ENCODE measurements at places on chromosomes 2 and 18.

DNA sequence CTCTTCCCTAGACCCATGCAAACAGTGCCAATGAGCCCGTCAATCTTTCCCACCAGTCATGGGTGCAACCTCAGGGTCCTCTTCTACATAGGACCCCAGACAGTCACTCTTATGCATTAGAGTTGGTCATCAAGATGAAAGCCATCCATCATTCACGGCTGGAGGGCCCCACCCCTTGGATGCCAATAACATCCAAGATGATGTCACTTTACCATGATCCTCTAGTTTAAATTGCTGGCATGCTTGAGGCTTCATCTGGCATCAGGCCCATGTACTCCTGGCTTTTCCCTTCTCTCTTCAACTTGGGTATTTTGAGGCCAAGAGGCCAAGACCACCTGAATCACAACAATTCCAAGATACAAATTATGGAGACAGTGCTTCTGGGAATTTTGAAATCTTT lies 91.1 kb upstream of the MAPK4 start:
- no peak for DNase-seq

DNA sequence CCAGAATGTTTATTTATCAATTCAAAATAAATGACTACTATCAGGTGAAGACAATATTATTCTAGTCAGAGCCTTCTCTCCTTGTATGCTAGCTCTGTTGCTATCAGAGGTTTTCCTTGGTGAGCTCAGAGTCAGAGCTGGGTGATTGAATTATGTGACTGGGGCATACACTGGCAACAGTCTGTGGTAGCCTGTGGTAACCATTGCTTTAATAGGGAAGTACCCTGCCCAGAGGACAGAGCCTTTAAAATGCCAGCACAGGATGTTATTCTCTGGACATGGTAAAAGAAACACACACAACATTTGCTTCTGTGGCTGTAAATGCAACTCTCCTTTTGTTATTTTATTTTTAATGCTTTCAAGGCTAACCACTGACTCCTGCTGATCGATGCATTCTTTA lies 124.7 kb downstream of the PPP1R1C start:
- DNase-seq = no peak

DNA sequence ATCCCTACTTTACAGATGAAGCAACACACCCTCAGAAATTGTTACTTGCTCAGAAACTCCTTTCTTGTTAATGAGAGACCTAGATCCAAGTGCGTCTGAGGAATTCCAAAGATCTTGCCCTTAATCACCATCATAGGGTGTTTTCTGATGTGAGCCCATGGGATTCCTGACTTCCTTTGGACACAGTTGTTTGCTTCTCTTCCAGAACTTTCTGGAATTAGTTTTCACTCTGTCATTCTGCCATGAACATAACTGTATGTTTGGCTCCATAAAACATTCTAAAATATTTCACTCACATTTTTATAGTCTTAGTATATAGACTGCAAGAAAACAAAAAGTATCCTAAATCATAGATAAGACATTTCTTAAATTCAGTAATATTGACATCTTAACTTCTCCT lies 593.9 kb upstream of the SOX11 start:
- DNase-seq = no peak

- no peak for DNase-seq
These were observed 537.2 kb upstream of the DCC start for GRCh38 chr18:51802569-51803428.

GRCh38 chr2:11329776-11330175 lies 14.7 kb downstream of the ROCK2 start:
- no peak for DNase-seq

- DNase-seq = no peak
These were observed 125.3 kb upstream of the NRP2 start for GRCh38 chr2:205556841-205557539.

DNA sequence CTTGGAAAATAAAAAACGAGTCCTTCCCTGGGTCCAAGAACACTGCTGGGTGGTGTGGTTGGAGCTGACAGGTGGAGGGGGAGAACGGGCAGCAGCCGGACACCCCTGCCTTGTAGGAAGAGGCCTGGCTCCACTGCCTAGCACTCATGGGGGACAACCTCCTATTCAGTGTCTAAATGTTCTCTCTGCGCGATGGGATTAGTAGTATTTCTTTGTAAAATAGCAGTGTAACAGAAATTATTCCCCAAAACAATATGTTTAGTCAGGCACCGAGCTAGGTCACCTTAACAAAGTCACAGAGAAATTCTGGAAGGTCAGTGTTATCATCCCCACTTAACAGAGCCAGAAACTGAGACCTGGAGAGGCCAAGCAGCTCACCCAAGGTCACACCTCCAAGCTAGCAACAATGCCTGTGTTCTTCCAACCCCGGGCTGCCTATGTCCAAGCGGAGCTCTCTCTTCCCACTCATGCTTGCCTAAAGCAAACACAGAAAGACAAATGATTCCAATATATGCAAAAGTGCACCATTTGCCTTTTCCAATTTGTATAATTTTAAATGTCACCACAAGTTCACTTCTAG lies 68.0 kb downstream of the STEAP3 start:
- no peak for DNase-seq

DNA sequence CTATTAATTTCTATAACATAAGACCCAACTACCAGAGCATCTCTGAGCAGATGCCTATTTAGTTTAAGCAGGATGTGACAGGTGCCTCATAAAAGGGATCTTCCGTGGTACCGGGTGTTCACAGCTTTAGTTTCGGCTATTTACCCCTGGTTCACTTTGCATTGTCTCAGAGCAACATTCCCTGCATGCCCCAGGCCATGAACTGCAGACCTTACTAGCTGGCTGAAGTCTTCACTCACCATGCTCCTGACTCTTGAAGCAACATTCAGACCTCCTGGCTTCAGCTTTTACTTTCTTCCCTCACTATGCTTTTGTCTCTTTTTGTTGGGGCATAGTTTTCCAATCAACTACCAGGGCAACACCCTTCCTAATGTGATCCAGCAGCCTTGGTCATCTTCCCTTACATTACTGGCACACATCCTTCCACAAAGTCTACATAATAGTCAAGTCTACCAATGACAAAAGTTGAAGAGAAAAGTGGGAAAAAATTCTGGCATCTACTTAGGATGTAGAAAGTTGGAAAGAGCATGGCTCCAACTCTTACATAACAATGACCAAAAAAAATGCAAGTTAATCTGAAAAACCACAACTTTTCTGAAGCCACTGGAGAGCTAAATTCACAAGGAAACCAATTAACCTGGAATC lies 99.2 kb downstream of the SESTD1 start:
- DNase-seq = no peak

- no peak for DNase-seq
These were observed 736.3 kb downstream of the NRXN1 start for GRCh38 chr2:50295596-50295995.

- no peak for DNase-seq
These were observed 79.6 kb downstream of the SKA1 start for GRCh38 chr18:50454387-50454988.

- no peak for DNase-seq
These were observed 134.8 kb downstream of the DTNA start for GRCh38 chr18:34844732-34845459.

DNA sequence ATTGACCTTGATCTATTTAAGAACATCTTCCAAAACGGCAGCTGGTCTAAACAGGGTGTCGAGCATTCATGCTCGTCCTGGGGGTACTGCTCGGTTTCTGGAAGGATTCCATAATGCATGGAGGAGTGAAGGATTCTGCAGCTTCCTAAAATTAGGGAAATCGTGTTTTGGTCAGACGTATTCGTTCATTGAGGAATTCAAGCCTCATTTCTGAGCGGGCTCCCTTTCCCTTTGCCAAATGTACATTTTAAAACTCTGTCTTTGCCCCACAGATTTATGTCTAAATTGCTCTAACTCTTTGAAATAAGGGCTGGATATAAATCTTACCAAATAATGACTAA lies 144.0 kb downstream of the BCL11A start:
- DNase-seq = no peak

GRCh38 chr2:203559641-203560040 lies 24.5 kb upstream of the RAPH1 start:
- no peak for DNase-seq

GRCh38 chr2:204533629-204534370 lies 11.5 kb upstream of the PARD3B start:
- no peak for DNase-seq

DNA sequence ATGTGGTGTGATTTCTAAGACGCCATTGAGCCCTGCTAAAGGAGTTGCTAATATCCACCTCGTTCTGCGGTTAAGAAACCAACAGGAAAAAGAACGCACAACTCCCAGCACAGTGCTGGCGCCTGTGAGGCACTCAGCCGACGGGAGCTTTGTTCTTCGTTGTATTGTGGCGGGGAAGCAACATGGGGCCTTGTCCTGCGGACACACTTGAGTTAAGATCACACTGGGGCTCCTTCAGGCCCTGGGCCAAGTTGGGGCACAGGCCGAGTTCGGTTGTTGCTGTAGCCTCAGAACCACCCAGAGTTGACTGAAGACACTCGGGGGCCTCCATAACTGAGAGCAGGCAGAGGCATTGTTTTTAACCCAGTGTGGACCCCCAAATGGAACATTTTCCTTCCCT lies 30.6 kb upstream of the CD8A start:
- DNase-seq = no peak

GRCh38 chr2:219169930-219170654 lies at the start of gene SLC23A3:
TSS of gene SLC23A3 (minus strand) at chr2:219170029. CDS start at chr2:219169984, 45 bp downstream.
- no peak for DNase-seq

GRCh38 chr18:76307293-76307690 lies 187.8 kb downstream of the ZNF516 start:
- no peak for DNase-seq

DNA sequence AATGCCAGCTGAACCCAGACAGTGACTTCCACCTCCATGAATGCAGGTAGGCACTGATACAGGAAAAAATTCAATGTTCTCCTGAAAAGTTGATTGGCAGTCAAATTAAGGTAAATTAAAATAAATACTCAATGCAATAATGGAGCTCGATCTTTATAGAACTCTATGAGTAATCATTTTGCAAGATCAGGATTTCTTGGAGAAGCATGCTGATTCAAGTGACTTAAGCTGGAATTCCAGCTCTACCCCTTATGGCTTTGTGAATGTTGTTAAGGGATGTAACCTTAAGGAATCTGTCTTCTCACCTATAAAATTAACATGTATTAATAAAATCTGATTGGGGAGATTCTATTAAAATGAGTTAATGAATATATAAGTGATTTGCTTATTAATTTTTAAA lies 145.1 kb downstream of the QPCT start:
- DNase-seq = no peak

- no peak for DNase-seq
These were observed 114.2 kb downstream of the RBMS1 start for GRCh38 chr2:160379399-160379798.

GRCh38 chr2:122565364-122565763 lies 809.9 kb downstream of the TSN start:
- DNase-seq = no peak

DNA sequence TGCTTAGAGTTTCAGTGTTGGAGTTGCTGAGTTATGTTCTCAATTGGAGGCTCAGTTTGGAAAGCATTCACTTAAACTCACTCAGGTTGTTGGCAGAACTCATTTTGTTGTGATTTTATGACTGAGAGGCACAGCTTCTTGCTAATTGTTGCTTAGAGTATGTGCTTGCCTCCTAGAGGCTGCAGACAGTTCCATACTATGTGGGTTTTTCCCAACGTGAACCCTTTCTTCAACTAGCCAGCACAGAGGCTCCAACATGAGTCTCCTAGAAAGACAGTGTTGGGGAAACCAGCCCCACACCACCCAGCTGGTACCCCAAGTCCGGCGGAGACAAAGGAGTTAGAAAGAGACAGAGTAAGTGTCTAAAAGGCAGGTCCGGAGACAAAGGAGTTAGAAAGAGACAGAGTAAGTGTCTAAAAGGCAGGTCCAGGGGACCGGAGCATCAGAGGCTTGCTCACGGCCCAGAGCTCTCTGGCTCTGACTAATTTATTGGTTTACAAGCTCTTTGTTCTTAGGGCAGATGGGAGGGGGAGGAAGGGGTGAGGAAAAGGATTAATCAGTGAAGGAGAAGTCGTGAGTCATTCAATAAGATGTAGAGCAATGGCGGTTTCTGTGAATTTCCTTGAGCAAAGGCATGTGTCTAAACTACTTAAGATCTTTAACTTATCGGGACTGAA lies 999.7 kb upstream of the LRRTM1 start:
- DNase-seq = no peak

DNA sequence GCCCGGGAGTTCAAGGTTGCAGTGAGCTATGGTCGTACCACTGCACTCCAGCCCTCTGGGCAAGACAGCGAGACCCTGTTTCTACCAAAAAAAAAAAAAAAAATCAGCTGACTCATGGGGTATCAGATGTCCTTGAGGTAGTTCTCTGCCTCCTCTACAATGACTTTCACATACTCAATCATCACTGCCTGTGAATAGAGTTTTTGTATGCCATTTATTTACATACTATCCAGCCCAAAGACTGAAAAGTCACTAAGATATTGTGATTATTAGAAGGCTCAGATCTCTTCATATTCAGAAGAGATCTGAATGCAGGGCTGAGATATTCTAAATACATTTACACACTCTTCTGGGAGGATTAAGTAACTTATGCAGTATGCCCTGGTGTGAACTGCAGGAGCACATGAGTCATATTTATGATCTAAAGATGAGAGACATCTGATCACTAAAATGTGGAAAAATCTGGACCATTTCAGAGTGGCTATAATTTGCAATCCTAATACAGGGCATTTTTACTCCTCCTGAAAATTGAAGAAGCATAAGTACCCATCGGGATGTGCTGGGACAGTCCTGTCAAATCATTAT lies 38.9 kb downstream of the KLF7 start:
- DNase-seq = no peak

GRCh38 chr2:148540022-148540421 lies 104.5 kb upstream of the EPC2 start:
- no peak for DNase-seq

- DNase-seq = no peak
These were observed 8.4 kb upstream of the TMEM185B start for GRCh38 chr2:120231564-120231973.

DNA sequence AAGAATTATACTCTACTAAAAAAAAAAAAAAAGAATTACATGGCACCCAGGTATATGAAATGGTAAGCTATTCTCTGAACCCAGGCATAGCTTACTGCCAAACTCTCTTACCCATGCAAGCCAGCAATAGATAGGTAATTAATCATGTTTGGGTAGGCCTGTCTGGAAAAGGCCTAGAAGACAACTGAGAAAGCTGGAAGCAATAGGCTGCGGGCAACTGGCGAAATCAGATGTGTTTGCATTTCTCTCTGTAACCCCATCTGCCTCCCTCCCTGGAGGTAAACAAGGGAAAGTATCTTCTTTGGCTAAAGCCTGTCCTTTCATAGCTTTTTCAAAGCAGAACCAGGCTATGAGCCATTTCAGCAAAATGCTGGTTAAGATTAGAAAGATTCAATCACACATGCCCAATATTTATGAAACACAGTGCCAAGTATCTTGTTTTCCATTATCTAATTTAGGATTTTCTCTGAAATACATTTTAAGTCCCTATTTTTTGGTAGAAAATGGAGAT lies 934.8 kb upstream of the DDX18 start:
- DNase-seq = no peak
